ENCODE measurements at places on chromosomes 5 and 9.

DNA sequence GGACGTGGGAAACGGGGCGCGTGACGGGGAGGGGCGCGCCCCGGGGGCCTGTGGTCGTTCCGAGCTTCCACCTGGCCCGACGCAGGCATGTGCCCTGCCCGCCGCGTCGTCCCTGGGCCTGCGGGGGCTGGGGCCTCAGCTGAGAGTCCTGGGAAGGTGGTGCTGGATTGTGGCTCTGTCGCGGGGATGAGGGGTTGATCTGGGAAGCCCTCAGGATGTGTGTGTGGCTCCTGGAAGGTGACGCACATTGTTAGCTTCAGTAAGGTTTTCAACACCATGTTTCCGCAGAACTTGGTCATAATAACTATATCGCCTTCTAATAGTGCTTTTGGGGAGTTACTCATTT, 589.1 kb downstream of the MTRR start:
- no peak for DNase-seq

GRCh38 chr9:38423273-38423972, 831 bp downstream of the IGFBPL1 start:
- no peak for DNase-seq

- DNase-seq = no peak
These were observed 132.7 kb downstream of the PDE4D start for GRCh38 chr5:59760785-59761348.

GRCh38 chr5:23268136-23268535, 239.3 kb upstream of the PRDM9 start:
- no peak for DNase-seq

DNA sequence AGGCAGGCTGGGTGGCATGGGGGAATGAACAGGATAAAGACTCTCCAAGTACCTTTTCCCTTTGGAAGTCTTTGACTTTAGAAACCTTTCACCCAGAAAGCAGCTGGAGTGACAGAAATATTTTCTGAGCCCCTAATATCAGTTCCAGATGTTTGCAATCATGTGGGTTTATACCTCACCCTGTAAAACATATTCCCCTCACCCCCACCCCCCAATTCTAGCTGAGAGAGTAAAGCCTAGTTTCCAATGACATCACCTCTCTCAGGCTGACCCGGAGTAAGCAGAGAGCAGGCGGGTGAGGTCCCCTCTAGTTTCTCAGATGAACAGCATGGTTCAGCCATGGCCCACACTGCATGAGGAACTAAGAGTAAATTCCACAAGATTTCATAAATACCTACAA, 82.9 kb upstream of the TRIM32 start:
- no peak for DNase-seq

DNA sequence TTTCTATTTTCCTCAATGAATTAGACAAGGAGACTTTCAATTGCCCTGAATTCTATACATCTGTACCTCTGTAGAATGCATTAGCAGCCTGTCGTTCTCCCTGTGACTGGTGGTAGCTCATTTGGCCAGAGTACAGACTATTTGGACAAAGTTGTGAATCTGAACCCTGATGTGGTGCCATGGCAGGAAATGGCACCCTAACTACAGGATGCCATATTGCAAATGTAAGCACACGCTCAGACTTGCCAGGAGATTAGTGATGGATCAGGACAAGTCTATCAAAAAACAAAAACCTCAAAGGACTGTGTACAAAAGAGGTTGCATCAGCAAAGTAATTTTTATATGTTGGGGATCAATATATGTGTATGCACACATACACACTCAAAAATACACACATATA, 58.3 kb downstream of the SVEP1 start:
- no peak for DNase-seq

- DNase-seq = no peak
These were observed 26.4 kb downstream of the AMBP start for GRCh38 chr9:114051706-114052105.

DNA sequence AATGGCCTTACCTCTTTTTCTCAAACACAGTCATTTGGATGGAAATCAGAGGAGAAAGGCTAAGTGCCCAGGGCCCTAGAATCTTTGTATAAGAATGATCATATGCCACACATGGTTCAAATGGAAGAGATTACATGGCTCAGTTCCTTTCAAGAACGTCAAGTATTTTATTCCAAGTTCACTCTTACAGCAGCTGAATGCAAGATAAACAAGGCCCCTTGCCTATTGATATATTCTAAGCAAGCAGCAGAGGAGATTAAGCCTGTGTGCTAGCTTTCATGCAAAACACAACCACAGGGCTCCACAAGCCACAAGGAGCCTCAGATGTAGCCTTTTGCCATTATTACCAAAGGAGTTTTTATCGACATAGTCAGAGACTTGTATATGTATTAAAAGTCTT, 55.3 kb upstream of the SLCO6A1 start:
- no peak for DNase-seq

- DNase-seq = no peak
These were observed 2.6 kb upstream of the SMC5 start for GRCh38 chr9:70256123-70256551.

- DNase-seq = no peak
These were observed 307.2 kb downstream of the GADD45G start for GRCh38 chr9:89911721-89912604.

DNA sequence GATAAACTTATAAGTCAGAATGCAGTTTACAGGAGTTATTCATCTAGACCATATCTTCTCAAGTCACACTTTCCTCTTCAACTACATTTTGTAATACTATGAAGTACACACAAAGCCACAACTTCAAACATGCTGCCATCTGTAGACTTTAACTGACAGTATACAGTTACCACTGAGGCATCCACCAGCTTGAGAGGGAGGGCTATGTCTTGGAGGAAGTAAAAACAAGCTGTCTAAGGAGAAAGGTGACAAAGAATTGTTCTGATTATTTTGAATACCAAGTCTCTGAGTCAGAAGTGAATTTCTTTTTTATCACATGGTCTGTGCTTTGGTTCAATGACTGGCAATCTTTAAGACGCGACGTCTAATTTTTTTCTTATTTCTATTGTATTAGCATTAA, 97.6 kb upstream of the CDH10 start:
- DNase-seq = no peak

- DNase-seq = no peak
These were observed 22.7 kb upstream of the NDUFS4 start for GRCh38 chr5:53537711-53538110.

DNA sequence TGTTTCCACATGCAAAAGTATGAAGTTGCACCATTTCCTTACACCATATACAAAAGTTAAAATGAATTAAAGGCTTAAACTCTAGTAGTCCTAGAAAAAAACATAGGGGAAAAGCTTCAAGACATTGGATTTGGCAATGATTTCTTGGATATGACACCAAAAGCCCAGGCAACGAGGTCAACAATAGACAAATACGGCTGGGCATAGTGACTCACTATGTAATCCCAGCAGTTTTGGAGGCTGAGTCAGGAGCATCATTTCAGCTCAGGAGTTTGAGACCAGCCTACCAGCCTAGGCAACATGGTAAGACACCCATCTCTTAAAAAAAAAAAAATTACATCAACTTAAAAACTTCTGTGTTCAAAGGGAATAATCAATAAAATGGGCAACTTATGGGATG, 30.9 kb upstream of the SREK1 start:
- DNase-seq = no peak

DNA sequence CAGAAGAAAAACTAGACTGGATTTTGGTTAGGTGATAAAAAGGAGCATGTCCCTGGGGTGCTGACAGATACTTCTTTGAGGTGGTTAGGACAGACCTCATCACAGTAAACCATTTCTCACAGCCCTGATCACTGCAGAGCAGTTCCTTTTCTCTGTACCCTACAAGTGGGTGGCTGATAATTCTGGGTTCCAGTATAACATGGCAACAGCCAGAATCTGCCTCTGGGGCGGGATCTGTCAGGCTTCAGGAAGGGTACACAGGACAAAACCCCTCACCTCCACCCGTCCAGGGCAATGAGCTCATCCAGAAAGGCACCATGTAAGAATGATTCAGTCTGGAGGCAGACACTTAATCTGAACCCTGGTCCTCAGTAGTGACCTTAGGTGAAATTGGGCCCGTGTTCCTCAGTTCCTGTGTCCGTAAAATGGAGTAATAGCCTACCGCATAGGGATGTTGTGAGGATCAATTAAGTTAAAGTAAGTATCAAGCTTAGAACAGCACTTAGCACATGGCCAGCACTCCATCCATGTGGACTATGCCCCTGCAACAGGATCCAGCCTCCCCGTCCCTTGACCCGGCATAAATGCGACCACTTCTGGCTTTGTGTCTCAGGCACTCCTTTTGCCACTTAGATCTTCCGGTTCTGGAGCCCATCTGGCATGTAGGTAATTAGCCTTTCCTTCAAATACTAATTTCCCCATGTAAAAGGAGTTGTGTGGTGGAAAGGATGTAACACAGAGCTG, 129.2 kb downstream of the LHFPL2 start:
- no peak for DNase-seq

DNA sequence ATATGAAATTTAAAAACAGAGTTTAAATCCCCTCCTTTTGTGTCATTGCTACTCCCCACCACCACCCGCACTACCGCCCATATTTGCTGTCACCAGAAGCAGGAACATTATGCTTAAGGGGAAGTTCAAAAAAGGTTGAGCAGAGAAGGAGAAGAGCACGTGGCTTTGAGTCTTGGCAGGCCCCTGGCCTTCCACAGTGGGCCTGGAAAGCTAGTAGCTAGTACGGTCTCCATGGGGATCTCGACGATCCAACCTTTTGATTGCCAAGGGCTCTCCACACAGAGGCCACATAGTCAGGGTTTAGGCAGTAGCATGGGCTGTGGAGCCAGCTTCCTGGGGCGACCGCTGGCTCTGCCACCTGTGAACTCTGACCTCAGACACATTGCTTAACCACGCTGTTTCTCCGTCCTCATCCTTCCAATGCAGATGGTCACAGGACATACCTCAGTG, 90.1 kb downstream of the GOLPH3 start:
- DNase-seq = no peak

DNA sequence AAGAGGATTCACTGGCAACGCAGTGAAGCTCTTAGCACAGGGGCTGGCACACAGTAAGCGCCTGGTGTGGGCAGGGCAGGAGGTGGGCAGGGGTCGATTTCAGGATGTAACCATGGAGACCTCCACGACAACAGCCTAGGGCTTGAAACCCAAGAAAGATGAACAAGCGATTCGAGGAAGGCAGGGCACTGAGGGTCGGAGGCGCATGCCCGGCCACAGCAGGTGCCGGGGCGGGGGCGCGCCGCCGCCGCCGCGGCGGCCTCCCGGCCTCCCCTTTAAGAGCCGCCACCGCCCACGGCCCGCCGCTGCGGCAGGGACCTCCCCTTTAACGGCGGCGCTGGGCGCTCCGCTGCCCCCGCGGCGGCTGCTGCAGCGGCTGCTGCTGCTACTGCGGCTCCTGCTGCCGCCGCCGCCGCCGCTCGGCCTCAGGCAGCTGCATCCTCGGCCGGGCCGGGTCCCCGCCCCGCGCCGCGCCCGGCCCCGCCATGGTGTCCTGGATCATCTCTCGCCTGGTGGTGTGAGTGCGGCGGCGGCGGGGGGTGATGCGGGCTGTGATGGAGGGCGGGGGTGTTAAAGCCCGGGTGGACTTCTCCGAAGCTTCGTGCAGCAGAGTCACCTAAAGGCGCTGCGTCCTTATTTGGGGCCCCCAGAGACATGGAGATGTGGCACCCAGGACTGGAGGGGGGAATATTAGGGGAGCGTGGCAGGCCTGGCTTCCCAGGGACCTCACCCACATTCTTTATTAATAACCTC, at the start of gene REEP2:
REEP2 (plus strand) TSS at position 334 of the 753 bp plus-strand sequence; CDS start at position 486, 152 bp downstream.
- DNase-seq = no peak

DNA sequence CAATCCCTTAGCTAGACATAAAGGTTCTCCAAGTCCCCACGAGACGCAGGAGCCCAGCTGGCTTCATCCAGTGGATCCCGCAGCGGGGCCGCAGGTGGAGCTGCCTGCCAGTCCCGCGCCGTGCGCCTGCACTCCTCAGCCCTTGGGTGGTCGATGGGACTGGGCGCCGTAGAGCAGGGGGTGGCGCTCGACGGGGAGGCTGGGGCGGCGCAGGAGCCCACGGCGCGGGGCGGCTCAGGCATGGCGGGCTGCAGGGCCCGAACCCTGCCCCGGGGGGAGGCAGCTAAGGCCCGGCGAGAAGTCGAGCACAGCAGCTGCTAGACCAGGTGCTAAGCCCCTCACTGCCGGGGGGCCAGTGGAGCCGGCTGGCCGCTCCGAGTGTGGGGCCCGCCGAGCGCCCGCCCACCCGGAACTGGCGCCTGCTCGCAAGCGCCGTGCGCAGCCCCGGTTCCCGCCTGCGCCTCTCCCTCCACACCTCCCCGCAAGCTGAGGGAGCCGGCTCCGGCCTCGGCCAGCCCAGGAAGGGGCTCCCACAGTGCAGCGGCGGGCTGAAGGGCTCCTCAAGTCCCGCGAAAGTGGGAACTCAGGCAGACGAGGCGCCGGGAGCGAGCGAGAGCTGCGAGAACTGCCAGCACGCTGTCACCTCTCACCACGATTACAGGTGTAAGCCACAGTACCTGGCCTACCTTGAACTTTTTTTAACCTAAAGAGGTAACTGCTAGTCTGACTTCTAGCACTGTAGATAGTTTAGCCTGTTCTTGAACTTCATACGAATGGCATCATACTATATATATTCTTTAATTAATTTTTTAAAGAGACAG, 35.5 kb downstream of the PTGS1 start:
- no peak for DNase-seq

DNA sequence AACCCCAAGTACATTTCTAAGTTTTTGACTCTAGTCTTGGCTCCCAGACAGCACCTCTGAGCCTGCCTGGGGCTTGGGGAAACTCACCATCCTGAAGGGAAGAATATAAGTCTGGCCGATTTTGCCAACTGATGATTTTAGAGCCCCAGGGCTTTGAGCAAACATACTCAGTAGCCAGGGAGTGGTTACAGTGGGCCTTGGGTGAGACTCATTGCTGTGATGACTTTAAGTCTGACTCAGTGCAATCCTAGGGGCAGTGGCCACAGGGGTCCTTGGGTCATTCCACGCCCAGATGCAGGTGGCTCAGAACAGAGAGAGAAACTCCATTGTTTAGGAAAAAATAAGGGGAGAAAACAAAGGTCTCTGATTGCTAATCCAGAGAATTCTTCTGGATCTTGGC, 312.0 kb upstream of the EDIL3 start:
- DNase-seq = no peak

GRCh38 chr9:83473488-83473971, 64.7 kb downstream of the FRMD3 start:
- DNase-seq = no peak

DNA sequence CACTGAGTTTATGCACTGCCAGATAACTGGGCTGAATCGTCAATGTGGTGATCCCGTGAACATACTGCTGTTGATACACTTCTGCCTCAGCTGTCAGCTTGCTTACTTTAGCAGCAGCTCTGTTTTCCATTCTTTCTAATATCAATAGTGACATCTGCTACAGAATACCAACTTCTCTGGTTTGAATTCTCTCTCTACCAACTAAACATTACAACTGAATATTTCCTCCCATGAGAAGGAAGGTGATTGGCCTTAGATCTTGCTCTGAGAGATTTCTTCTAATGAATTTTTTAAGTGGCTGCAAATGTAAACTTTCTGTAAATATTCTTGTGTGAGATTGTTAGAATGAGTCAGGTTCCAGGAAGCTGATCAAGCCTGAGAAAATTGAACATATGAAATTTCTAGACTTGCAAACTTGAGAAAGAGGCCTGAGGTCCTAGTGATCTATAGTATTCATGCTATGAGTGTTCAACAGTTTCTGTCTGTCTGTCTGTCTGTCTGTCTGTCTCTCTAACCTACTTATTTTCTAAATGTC, 205.5 kb upstream of the CDKN2B start:
- DNase-seq = no peak

Measured in GOT3 (cell line).